Foreskin keratinocyte (primary cell): ENCODE measurements at places on chromosomes 1 and 21. TPM values are rescaled to one million over a fixed set of nuclear protein-coding genes. Genes with fewer than 3 reads are reported as not detected.
A peak's percentile ranks its signal among the peaks of the same experiment; 100 is the strongest.

- no peak for DNase-seq
These were observed 261.1 kb upstream of the SNX7 start for GRCh38 chr1:98400446-98400845.

- no peak for DNase-seq
These were observed 455.8 kb upstream of the VAMP3 start for GRCh38 chr1:7315316-7315715.

GRCh38 chr1:10528066-10529014 is 53.6 kb downstream of the PEX14 start:
- peak; percentile 86 for DNase-seq

GRCh38 chr1:180935326-180936109 is 22.8 kb downstream of the KIAA1614 start:
- DNase-seq: no peak

DNA sequence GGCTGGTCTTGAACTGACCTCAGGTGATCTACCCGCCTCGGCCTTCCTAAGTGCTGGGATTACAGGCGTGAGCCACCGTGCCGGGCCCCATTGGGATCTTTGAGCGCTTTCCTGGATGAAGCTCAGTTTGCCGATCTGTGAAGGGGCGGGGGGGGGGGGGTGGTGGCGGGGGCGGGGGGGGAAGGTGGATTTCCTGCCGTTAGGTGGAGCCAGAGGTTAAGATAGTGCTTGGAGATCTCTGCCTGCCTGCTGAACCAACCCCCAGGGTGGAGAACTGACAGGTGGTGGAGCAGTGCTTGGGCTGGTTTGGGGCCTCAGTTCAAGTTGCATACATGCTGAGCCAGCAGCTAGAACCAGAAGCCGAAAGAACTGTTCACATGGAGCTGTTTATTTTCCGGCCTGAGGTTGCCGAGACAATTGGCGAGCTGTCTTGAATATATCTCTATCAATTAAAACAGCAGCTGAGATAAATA is 1.7 kb downstream of the TMCC2 start:
- peak; percentile 55 for DNase-seq

DNA sequence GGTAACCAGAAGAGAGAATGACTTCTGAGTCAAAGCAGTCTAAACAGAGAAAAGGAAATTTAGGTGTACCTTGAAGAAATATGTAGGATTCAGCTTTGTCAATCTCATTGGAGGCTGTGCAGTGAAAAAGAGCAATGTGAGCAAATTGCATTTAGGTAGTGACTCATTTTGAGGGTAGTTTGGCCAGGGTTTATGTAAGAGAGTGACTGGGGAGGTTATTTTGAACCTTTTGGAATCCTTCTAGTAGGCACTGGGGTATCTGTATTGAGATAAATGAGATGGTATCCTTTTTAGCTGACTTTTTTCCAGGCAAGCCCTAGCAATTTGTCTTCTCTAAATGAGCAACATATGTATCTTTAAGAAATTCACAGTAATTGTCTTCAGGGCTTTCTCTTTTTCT is 95.9 kb downstream of the DISP1 start:
- DNase-seq: peak; percentile 48

- DNase-seq: peak; percentile 86
These were observed 1.2 kb upstream of the TRAPPC3 start for GRCh38 chr1:36150296-36151133.

GRCh38 chr1:245858022-245858721 is 648.9 kb downstream of the SMYD3 start:
- no peak for DNase-seq

GRCh38 chr21:28436286-28436932 is 556.3 kb downstream of the LTN1 start:
- peak; percentile 59 for DNase-seq

- DNase-seq: no peak
These were observed 8.4 kb downstream of the NCSTN start for GRCh38 chr1:160351629-160352028.

- no peak for DNase-seq
These were observed at the start of gene SGIP1 for GRCh38 chr1:66533804-66534740. Gene SGIP1 (plus strand): TSS chr1:66534153. CDS start chr1:66534359, 206 bp downstream.

GRCh38 chr1:176656257-176656995 is 193.5 kb downstream of the PAPPA2 start:
- DNase-seq: peak; percentile 47

GRCh38 chr1:48859456-48859855 is 82.8 kb upstream of the BEND5 start:
- DNase-seq: no peak

DNA sequence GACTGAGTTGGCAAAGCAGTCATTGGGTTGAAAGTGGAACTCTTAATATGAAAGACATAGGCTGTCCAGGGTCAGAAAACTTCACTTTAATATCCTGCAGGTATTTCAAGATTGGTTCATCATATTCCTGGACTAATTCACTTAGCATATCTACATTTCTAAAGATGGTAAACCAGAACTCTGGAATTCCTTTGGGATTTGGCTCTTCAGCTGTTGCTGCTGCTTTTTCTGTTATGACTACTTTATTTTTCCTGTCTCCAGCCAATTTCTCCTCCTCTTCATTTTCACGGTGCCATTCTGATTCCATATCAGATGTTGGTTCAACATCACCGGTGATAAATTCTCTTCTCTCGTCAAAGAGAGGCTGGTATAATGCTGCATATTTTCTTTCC is 37.4 kb downstream of the CD58 start:
- no peak for DNase-seq

- DNase-seq: no peak
These were observed 180.0 kb downstream of the PCP4 start for GRCh38 chr21:40047211-40047610.

ARHGEF10L gene
- polyA plus RNA-seq: 2.5 and 3.4 TPM in 2 replicates

INKA2 gene
- polyA plus RNA-seq: 2.0 and 2.4 TPM in 2 replicates

DUSP12 gene
- polyA plus RNA-seq: 27.1 and 30.0 TPM in 2 replicates

BNIPL gene
- 0.40 and 0.46 TPM in 2 replicates for polyA plus RNA-seq

ILDR2 gene
- polyA plus RNA-seq: not detected in 2 replicates

MROH9 gene
- polyA plus RNA-seq: not detected in 2 replicates

NUDT4B gene
- 0.21 TPM in 1 of 2 replicates, not detected in the other for polyA plus RNA-seq

SPRR4 gene
- polyA plus RNA-seq: 0.14 and 0.16 TPM in 2 replicates

SYTL1 gene
- polyA plus RNA-seq: 49.6 and 62.4 TPM in 2 replicates

OR2L13 gene
- polyA plus RNA-seq: not detected in 2 replicates

TMPRSS2 gene
- polyA plus RNA-seq: not detected in 2 replicates
